Nucleus accumbens (tissue), 56 donors: ENCODE measurements at places on chromosomes 5 and 9.
A peak's percentile ranks its signal among the peaks of the same experiment; 100 is the strongest.

GRCh38 chr9:130407916-130408663 is 36.7 kb upstream of the ASS1 start:
- DNase-seq: no peak

DNA sequence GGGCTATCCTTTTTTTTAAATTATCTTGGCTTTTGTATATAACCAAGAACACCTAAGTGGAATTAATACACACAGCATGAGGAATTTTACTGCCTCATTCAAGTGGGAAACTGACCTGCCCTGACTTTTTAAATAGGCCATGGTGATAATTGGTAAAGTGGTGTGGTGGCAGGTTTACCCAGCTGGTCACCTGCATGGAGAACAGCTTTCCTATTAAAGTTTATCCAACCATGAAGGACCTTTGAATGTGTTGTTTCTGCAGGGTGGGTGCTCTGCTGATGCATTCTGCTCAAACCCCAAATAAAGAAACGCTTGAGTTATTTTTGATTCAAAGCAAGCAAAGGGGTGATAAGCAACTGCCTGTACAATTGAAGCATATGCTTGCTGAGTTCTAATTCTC is 261.0 kb upstream of the GRIN3A start:
- DNase-seq: no peak

- DNase-seq: no peak
Observed at GRCh38 chr5:122319897-122320296, 7.9 kb downstream of the SNCAIP start.

- no peak for DNase-seq
Observed at GRCh38 chr9:80146466-80146865, 574.7 kb downstream of the TLE4 start.

- DNase-seq: no peak
Observed at GRCh38 chr5:53614376-53614885, 54.0 kb downstream of the NDUFS4 start.

- no peak for DNase-seq
Observed at GRCh38 chr5:73230264-73231245, 57.6 kb downstream of the TMEM174 start.

DNA sequence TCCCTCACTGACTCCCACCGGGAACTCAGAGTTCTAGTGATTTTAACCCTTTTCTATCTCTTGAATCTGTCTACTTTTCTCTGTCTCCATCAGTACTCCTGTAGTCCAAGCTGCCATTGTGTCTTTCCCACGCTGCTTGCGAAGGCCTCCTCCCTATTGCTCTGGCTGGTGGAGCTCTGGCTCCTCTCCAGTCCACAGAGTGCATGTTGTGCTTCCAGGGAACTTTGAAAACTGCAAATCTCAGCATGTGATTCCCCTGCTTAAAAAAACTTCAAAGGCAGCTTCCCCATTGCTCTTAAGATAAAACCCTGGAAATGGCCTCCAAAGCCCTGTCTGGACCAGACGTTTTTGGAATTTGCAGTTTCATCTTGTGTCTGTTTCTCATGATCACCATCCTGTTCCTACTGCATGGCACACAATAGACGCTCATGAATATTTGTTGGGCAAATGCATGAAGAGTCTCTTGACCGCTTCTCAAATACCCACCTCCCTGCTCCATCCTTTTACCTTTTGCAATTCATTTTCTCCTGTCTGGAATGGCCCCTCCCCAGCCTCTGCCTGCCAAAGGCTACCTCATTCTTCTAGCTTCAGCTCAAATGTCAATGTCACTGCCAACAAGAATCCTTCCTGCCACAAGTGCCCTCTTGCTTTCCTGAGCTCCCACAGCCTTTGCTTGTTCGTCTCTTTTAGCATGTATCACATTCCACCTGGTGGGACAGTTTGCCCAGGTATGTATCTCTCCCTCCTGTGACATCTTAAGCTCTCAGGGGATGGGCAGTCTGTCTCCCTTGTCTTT is 293.2 kb downstream of the ARHGAP26 start:
- peak; percentile 44 for DNase-seq

- no peak for DNase-seq
Observed at GRCh38 chr5:138338411-138339090, 485 bp downstream of the FAM53C start.

DNA sequence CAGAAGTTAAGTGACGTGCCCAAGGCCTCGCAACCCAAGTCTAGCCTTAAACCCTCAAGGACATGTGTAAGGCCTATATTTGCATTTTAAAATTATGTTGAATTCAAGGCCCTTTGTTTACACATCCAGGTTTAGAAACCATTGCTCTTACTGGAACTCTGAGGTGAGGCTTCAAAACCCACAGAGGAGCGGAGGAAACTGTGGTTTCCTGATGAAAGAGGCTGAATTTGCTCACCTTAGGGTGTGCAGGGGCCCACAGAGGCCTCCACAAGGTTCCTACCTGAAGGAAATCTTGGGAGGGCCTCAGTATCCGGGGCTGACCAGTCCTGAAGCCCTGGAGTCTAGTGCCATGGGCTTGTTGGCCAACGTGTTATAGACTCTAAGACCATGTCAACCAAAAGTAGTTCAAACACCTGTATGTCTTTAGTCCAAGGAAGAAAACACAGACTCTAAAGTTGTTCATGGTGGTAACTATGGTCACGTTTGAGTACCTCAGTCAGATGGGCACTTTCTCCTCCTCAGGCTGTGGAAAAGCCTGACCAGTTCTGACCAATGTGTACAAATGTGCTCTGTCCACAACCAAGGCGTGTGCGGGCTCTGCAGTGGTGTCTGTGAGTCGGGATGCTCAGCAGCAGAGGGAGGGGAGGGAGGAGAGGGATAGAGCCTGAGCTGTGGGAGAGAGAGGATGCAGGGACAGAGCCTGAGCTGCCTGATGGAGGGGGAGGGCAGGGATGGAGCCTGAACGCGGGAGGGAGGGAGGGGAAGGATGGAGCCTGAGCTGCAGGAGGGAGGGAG is 124.6 kb upstream of the ERCC6L2 start:
- no peak for DNase-seq

DNA sequence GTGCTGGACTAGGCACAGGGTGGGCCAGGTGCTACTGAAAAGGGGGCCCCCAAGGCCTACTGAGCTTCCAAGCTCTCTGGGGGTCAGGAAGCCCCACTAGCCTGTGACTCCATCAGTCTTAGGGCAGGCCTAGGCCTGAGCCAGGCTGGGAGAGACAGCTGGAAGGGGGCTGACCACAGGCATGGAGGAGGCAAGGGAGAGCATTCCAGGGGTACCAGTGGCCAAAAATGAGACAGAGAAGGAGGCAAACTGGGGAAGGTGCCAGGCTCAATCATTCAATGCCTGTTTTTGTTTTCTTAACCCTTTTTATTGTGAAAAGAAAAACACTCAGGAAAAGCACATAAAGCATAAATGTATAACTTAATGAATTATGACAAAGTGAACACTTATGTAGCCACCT is 26.2 kb upstream of the TCF7 start:
- no peak for DNase-seq

DNA sequence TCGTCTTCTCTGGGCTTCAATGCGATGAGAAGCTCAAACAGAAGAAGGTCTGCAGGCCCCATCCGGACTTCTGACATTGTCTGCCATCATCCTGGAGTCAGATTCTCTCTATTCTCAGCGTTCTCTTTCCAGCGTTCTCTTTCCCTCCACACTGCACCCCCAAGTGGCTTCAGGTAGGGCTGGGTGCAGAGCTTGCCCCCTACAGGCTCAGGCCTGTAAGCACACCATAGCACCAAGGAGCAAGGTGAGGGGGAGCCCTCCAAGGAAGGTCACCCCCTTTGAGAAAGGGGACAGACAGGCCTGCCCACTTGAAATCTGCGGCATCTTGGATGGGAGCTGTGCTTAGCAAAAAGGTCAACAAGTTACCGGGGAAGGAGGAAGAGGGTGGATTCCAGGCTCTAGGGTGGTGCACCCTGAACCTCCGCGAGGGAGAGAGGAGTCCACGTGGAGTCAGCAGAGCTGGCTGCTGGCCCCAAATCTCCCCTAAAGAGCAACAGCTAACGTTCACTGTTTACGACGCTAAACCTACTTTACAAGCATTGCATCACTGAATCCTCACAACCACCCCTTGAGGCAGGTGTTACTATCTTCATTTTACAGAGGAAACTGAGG is 27.5 kb downstream of the GPX3 start:
- DNase-seq: no peak

- DNase-seq: peak; percentile 17
Observed at GRCh38 chr5:82312373-82312856, 34.3 kb upstream of the RPS23 start.

GRCh38 chr5:8508231-8508630 is 639.3 kb downstream of the MTRR start:
- no peak for DNase-seq

- DNase-seq: no peak
Observed at GRCh38 chr5:138946831-138947560, 71.9 kb upstream of the LRRTM2 start.

- DNase-seq: no peak
Observed at GRCh38 chr5:114565871-114566270, 204.0 kb downstream of the KCNN2 start.

DNA sequence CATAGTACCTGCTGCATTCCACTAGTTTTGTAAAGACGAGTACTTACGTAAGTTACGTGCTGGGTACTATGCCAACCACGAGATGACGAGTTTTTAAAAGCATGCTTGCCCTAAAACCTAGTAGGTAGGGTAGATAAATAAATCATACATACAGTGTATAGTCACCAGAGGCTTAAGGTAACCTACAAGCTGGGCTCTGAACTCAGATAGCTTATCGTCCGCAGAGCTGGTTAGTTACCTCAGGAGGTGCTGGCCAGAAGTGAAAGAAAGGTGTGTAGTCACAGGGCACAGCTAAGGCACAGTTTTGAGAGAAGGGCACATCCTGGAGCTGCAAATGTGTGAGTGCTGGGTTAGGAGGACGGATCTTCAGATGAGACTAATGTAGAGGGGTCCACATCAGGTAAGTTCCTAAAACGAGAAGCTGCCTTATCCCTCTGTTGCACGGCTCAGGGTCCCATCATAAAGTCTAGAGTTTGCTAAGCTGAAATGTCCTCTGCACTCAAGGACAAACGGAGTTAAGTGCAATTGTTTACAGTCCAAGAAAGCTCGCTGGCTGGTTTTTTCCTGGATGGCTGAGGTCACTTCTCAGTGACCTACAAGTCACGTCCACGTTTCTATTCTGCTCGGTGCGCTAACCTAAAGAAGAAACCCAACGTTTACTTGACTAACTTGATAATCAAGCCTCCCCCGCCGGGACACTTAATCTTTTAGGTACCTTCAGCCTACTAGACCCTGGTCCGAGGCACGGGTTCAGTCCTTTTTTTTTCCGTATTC is 1.1 kb upstream of the SNX24 start:
- DNase-seq: no peak

GRCh38 chr5:133779828-133780475 is 167.6 kb upstream of the FSTL4 start:
- no peak for DNase-seq

DNA sequence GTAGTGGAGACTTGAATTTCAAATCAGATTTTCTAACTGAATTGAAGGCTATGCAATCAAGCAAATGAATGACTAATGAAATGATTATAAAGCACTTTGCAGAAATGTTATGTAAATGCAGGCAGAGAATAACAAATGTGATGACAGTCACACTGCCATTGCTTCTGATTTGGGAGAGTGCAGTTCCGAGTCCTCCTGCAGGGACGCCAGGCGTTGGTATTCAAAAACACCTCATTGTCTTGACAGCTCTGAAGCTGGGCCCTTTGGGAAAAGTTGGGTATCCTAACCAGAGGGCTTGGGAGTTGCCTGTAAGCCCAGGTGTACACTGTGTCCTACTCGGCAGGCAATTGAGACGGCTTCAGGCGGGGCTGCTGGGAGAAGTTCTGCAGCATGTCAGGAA is 57.9 kb downstream of the C5orf15 start:
- no peak for DNase-seq

- no peak for DNase-seq
Observed at GRCh38 chr9:87336407-87336806, 161.3 kb upstream of the DAPK1 start.

DNA sequence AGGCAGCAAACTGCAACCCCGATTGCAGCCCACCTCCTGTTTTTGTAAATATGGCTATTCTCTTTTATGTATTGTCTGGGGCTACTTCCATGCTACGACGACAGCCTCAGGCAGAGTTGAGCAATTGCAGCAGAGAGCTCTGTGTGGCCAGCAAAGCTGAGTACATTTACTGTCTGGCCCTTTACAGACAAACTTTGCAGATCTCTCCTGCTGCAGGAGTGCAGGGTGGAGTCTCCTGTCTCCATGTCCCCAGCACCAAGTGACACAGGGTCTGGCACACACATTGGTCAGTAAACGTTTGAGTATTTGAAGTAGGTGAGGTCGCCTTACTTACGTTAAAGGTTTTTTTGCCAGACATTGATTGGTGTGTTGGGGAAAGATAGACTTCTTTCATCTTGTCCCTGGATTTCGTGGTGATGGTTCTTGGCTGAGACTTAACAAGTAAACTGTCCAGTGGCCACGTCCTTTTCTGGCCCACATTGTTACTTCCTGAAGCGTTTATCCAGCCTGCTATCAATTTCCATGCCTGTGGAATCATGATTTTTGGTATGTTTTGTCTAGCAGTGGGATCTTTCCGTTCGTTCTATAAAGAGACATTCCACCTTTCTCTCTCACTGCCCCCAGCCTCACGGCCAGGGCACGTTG is 27.2 kb downstream of the PRRC2B start:
- DNase-seq: no peak

- no peak for DNase-seq
Observed at GRCh38 chr5:99004960-99005359, 76.2 kb upstream of the CHD1 start.

DNA sequence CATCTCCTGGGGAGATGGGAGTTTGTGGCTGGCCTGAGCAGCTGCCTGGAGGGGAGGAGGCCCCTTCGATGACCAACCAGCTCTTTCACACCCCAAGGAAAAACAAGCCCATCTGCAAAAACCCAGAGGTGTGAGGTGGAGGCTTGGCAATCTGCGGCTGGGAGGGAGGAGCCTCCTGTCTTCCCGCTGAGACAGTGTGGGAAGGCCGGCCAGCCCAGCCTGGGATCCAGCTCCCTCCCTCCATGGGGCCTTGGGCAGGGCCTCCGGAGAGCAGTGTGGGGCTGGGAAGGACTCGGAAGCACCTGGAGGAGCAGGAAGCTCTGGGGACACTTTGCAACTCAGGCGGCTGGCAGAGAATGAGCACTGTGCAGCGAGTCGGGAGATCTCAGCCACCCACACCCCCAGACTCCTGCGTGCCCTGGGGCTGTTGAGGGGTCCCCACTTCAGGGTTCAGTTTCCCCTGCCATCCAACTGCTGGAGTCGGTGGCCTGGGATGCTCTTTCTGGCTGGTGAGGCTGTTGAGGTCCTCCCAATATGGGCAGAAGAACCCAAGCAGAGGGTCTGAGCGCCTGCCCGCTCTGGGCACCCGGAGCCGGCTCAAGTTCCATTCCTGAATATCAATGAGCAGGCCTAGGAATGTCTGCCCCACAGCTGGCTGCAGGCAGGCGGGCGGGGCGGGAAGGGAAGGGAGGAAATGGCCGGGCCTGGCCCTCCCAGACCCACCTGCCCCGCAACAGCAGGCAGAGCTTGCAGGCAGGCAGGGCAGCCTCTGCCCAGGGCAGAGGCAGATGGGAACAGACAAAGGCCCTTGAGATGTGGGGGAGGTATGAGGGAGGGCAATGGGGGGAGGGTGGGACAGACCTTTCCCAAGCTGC is 101.1 kb downstream of the FGF18 start:
- no peak for DNase-seq

GRCh38 chr9:73347720-73348119 is 196.1 kb downstream of the ANXA1 start:
- DNase-seq: no peak
